Heart right ventricle (tissue), 16 donors: ENCODE measurements at places on chromosomes 6 and 20. TPM values are rescaled to one million over a fixed set of nuclear protein-coding genes. Genes with fewer than 3 reads are reported as not detected.

GRCh38 chr6:137677709-137678108 is 183.5 kb upstream of the OLIG3 start:
- no peaks in the 10 kb centered on the region for H3K27me3 ChIP-seq
- no peak for DNase-seq
- no peaks in the 10 kb centered on the region for H3K4me1 ChIP-seq
- H3K4me3 ChIP-seq, result no peak overlapping the region
- H3K27ac ChIP-seq, result no peak overlapping the region

DNA sequence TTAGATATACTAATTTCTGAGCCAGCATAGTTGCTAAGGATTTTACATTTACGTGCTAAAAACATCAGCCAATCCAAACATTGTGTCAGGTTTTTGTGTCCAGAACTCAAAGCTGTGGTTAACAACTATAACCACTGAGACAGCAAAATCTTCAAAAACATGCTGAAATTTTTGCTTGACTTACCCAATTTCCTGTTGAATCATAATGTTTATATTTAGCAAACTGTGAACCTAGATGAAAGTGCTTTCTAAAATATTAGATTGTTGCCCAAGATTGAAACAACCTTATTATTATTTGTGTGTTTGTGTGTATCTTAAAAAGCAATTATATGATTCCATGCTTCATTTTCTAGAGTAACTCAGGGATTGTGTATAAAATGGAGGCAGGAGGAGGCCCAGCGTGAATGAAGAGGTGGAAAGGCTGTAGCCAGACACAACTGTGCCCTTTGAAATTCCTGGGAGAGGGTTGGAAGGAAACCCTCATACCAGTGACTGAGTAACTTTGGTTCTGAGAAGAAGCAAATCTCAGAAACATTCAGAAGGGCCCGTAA is 48.0 kb downstream of the ARMC2 start:
- no peaks in the 10 kb centered on the region for H3K27me3 ChIP-seq
- H3K4me3 ChIP-seq, result no peak overlapping the region

MAPK13 gene
- 0.70 TPM for total RNA-seq

GRCh38 chr6:46411456-46412197 is 79.6 kb downstream of the RCAN2 start:
- H3K27ac ChIP-seq, result peak overlapping the region; percentile 62
- no peaks in the 10 kb centered on the region for H3K36me3 ChIP-seq
- no peak for DNase-seq
- H3K4me3 ChIP-seq, result no peak overlapping the region
- H3K27me3 ChIP-seq, result no peaks in the 10 kb centered on the region

GRCh38 chr6:155340464-155341129 is 26.3 kb upstream of the TFB1M start:
- H3K27me3 ChIP-seq, result no peaks in the 10 kb centered on the region
- no peaks in the 10 kb centered on the region for H3K4me1 ChIP-seq
- no peaks in the 10 kb centered on the region for H3K36me3 ChIP-seq

GRCh38 chr6:159481897-159482296 is 211.1 kb downstream of the SOD2 start:
- H3K27me3 ChIP-seq, result peaks cover 3% of the 10 kb centered on the region
- no peak overlapping the region for H3K4me3 ChIP-seq
- H3K36me3 ChIP-seq, result no peaks in the 10 kb centered on the region
- no peak for DNase-seq
- H3K27ac ChIP-seq, result no peak overlapping the region

PRDM1 gene
- total RNA-seq, result 1.7 TPM
